ENCODE measurements at places on chromosomes 12 and 14.

DNA sequence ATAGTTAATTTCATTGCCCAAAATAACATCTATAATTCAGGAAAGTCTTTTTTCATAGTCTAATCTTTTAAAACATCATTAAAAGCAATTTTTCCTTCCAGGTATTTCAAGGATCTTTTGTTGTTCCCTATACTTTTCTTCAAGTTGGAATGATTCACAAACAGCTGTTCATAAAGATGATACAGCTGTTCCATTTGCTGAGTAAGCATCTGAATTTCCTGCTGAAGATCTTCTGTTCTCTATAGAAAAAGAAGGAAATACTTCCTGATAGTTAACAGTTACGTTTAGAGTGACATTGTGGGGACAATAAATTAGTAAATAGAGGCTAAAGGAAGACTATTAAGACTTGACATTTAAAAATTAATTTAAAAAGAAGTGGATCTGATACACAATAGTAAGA is 30.3 kb upstream of the ESR2 start:
- DNase-seq: no peak

DNA sequence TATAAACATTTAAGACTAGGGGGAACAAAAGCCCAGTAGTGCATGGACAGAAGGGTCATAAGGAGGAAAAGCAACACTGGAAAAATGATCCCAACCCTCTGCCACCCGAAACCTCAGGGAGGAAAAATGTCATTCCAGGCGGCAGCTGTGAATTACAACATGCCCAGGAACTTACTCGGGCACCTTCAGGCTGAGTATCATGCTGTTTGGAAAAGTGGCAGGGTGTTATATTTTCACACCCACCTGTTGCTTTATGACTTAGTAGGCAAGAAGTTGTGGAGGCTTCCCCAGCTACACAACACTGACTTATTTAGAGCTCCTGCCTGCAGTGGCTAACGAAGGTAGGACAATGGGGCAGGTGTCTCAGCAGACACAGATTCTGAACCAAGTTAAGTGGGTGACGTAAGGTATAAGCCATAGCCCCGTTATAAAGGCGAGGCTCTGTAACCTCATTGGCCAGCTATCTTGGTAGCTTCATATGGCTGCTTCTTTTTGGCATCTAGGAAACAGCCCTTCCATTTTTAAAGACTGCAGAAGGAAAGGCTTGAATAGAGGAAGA is 96.1 kb upstream of the IFNG-AS1 start:
- DNase-seq: no peak

- DNase-seq: no peak
Observed at GRCh38 chr12:124440841-124441381, 126.5 kb downstream of the NCOR2 start.

DNA sequence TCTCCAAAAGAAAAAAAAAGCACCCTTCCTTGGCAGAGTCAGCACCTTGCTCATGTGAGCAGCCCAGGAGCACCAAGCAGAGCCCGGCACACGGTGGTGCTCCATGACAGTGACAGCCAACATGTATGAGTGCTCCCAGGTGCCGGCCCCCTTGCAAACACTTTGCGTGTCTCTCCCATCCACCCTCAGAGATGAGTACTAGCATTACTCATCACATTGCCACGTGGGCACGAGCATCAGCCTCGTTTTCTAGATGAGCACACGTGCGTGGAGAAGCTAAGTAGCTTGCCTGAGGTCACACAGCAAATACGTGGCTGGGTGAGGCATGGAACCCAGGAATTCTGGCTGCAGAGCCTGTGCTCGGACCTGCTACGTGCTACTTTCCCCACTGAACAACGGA is 177.9 kb upstream of the PRMT8 start:
- no peak for DNase-seq

DNA sequence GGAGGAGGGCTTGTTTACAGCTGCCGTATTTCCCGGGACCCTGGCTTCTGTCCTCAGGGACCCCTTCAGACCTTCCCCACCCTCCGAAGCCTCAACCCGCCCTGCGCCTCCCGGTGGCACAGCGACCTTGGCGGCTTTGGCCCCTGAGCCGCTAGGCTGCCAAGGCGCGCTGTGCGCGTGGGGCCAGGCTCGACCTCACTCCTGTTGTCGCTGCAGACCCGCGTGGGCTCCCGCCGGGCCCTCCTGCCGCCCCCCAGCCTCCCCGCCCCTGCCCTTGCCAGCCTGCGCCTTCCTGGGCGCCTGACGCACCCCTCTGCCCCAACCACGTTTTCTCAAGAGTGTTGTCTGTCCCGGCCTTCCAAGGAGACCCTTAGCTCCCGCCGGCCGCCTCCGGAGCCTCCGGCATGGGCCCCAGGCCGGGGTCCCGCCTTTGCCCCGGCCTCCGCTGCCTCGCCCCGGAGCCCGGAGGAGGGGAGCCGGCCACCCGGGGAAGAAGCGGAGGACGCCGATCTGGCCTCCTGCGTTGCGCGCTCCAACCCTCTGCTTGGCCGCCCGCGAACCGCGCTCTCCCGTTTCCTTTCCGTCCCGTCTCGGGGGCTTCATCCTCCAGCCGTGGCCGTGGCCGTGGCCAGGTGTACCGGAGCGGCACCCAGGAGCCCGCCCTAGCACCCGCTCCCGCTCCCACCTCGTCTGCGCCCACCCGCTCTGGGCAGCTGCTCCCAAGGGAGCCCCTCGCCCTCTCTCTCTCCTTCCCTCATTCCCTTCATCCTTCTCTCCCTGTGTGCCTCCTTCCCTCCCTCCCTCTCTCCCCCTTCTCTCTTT is 19.9 kb downstream of the PPP2R5C start:
- no peak for DNase-seq

GRCh38 chr12:1391722-1392121 is 202.7 kb downstream of the FBXL14 start:
- DNase-seq: no peak

GRCh38 chr14:51867741-51868140 is 7.3 kb downstream of the GNG2 start:
- DNase-seq: no peak

DNA sequence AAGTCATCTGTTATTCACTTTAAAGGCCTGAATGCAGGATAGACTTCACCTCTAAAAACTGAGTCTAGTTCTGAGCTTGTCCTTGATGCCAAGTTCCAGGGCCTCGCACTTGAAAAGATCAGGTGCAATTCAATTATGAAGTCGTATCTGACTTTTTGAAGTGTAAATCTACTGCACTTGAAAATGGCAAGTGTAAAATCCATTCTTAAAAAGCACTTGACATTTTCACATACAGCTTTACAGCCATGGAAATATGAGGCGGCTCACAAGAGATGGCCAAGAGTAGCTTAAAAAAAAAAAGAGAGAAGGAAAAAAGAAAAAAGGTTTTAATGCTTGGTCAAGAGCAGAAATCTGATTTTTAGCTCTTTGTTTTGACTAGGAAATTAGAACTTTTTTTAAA is 172.5 kb downstream of the GXYLT1 start:
- peak; percentile 13 for DNase-seq

DNA sequence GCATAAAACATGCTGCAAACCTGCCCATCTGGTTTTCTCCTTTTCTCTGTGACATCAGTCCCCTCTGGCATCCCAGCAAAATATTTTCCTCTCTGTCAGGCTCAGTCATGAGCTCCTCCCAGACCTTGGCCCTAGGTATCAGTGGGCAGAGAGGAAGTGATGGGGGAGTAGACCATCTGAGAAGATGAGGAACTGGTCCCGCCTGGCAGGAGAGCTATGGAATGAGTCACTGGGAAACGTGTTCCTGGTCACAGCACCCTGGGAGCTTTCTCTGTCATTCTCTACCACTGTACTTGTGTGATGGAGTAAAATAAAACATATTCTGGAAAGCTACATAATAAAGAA is 5.0 kb upstream of the SRSF9 start:
- DNase-seq: no peak

GRCh38 chr12:76450690-76451089 is 102.5 kb upstream of the BBS10 start:
- DNase-seq: no peak

GRCh38 chr12:108234158-108234557 is 105.0 kb downstream of the CMKLR1 start:
- DNase-seq: no peak

DNA sequence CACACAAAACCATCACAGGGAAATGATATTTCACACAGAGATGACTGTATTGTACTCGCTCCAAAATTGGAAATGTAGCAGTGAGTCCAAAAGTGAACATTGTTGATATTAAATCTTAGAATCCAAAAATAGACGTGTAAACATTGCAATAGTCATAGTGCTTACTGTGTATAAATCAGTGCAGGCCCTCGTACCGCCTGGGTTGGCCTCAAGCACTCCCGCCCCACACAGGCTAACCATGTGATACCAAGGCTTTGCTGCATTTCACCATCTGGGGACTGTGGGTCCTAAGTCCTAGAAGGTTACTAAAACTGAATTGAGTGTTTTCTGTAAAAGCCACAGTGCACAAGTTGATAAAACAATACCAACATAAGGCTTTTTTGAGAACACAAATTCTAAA is 107.3 kb downstream of the PPP2R5E start:
- no peak for DNase-seq

GRCh38 chr14:103910262-103910935 is 17.9 kb upstream of the TDRD9 start:
- peak; percentile 87 for DNase-seq

- peak; percentile 27 for DNase-seq
Observed at GRCh38 chr12:14554281-14555007, 13.2 kb downstream of the PLBD1 start.

- DNase-seq: no peak
Observed at GRCh38 chr14:41397926-41398325, 208.8 kb upstream of the LRFN5 start.

GRCh38 chr14:45526715-45527549 is 273.9 kb upstream of the MIS18BP1 start:
- DNase-seq: no peak

DNA sequence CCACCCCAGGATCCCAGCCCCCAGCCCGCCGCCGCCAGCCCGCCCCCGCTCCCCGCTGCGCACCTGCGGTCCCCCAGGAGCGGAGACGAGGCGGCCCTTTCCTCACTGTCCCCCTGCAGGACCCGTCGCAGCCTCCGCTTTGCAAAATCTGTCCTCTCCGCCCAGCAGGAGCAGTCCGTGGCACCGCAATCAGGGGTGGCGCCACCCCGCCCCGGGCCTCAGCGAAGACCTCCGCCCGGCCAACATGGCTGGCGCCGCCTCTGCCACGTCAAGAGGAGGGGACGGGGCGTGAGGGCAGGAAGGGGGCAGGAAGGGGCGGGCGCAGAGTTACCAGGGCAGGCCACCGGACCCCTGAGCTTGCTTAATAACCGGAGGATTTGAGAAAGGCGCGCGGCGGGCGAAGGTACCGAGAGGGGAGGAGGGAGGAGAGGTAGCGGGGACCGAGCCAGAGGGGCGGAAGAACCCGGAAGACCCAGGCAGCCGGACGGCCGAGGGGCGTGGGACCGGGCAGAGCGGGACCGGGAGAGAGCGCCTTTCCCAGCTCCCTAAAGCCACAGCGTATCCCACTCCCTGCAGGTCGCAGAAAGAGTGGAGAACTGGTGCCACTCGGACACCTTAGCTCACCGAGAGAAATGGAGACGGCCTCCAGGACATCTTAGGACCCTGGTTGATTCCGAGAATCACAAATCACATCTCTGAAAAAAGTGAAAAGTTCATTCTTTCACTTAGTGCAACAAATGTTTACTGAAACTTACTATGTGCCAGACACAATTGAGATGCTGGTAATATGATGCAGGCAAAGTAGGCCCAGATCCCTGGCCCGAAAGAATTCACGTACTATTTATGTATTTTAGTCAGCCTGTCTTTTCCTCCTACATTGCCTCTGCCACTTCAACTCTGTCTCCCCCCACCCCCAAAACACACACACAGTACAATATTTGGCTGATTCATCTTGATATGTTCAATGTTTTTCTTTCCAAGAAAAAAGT is at the start of gene SEC23A:
TSS of gene SEC23A (minus strand) at position 267 of the 989 bp plus-strand sequence. CDS start 7,117 bp downstream, outside the sequence.
- peak; percentile 92 for DNase-seq

DNA sequence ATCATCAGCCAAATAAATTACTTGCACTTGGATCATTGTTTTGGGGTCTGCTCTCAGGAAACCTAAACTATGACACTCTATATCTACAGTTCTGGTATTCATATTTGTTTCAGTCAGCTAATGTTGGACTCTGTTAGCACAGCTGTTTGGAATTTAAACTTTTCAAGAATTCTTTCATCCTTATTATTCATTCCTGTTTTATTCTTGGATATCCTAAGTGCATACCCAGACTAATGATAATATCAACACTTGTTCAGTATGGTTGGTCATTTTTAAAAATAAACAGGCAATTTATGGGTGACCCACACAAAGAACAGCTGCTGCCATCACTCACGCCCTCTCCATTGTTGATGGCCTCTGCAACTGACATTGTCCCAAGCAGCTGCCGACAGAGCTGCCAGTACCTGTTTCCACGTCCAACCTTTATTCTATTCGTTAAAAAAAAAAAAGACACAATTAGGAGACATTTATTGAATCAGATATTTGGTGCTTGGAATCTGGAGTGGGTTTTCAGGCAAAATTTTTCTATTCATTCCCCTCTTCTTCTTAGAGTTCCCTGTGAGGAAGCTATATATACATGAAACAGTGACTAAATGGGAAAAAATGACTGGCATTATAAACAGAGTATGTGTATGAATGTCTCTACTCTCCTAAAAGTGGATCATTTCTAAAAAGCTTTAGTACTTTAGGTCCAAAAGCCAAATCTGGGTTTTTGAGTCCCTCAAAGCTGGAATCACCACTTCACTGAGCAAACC is 252.1 kb upstream of the NAV3 start:
- no peak for DNase-seq

- DNase-seq: no peak
Observed at GRCh38 chr14:38430522-38430921, 174.6 kb upstream of the CLEC14A start.

DNA sequence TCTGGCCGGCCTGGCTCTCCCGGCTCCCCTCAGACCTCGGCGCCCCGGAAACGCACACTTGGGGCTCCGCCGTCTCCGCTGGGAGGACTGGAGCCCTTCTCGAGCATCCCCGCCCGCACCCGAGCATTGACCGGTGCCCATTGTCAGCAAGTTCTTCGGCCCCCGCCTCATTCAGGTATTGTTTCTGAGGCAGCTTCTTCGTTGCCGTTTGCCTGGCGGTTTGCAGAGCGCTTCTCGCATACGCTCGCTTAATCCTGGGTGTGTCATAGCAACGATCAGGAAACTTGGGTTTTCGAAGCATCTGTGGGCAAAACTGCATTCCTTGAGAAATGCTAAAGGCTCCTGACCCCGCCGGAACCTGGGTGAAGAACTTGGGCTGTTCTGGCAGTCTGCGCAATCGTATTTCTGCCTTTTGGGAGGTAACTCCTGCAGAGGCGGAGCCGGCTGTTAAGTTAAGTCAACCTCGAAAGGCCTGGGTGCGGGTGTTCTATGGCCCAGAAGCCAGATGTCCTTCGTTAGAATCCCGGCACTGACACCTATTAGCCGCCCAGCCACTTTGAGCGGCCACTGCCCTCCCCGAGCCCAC is 518 bp downstream of the GSKIP start:
- DNase-seq: peak; percentile 55
